Stomach (tissue), 19 donors: ENCODE measurements at places on chromosomes 12 and 14.

DNA sequence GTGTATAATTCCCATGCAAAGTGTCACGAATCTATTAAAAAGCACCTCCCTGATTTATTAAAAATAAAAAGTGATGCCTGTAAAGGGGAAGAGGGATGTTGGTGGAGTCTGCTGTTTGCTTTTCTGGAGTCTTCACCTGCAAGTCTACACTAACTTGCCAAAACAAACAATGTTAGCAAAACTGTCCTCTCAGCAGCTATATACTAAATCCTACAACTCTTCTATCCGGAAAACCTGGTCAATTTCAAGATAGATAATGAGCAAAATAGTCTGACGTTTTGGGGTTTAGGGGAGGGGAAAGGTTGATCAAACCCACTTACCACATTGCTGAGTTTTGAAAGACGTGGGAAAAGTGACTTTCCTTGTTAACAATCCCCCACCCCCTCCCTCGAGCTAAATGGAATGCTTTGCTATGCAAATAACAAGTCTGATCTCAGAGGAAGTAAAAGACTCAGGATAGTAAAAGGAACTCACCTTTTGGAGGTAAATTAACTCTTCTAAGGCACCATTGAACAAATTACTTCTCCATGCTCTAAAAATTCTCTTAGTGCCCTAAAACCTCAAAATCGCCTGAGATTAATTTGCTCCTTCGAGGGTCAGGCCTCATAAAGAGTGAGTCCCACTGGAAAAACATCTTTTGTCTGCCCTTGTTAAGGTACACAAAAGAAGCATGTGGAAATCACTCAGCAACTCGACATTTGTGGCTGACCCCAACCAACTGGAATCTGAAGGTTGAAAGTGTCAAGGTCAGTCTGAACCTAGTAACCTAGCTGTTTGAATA, 13.5 kb downstream of the BMP4 start:
- DNase-seq: no peak

DNA sequence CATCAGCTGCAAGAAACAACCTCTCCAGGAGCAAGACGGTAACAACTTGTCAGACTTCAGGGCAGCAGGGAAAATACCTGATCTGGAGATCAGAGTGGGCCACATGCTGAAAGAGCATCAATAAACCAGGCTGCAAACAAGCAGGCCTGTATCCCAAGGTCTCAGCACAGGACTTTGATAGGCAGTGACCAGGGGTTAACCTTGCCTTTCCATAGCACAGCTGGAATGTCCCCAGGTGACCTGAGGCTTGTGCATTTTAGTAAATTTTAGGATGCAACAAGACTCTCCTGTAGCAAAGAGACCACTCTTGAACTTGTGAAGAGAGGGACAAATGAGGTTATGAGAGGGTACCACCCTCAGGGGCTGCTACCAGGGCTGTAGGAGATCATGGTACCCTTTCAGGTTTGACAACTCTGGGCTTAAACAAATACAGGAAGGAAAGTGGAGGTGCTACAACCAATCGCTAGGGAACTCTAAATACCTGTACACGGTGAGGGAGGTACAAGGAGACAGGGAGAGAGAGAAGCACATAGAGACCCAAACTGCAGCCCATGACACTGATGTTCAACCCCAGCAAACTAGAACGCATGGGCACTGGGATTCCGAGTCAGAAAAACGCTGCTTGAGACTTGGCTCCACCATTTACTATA, 95.4 kb upstream of the EVL start:
- DNase-seq: peak; percentile 36

GRCh38 chr14:34671716-34672115, 41.8 kb upstream of the SNX6 start:
- no peak for DNase-seq

DNA sequence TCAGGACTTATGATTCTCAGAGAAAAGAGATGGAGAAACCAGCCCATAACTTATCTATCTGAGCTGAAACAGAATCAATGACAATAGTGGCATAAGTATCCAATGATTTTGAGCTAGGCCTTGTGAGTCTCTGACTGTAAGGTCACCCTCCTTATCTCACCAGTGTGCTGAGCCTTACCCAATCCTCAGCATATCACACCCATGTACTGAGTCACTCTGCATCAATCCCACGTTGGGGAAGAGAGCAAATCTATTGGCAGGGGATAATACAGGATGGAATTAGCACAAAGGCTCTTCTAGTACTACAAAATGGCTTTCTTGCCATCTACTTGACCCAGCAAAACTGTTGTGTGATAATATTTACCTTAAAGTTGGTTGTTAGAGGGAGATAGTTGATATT, 997.8 kb downstream of the NRXN3 start:
- DNase-seq: no peak

DNA sequence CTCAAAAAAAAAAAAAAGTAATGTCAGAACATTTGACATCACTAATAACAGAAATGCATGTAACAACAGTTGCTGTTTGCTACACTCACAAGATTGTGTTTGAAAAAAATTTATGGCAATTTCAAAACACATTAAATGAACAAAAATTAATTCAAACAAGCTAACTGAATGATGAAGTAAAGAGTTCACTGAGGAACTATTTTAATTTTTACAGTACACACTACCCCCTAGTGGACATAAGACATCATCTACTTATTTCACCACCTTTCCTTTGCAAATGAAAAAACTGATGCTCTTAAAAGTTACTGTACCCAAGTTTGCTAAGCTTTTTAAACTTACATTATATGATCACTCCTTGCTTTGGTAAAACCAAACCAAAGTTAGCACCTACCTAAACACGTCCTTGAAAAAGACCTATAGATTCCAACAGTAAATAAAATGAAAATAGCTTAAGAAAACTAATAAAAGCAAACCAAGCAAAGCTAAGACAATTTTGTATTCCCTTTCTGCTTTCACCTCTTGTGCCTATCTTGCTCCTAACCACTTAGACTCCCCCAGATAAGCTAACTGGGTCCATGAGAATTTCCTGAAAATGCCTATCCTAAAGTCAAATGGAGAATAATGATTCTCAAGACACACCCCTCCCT, 22.2 kb downstream of the UBE2N start:
- peak; percentile 77 for DNase-seq

- peak; percentile 53 for DNase-seq
Observed at GRCh38 chr12:116138364-116138763, 139.1 kb downstream of the MED13L start.

DNA sequence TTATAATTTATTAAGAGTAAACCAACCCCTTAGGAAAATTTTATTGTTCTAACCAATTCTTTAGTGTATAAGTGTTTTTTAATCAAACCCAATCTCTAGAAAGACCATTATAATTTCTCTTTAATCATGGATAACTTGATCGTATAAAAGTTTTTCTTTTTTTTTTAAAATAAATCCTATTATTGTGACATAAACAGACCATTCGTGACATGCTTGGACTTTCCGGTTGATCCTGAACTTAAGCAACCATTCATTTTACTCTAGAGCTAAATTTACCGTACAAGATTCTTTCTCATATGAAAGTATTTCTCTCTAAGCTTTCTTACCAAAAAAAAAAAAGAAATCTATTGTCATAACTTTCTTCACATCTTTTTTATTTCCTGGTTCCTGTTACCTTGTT, 32.6 kb upstream of the SLC38A4 start:
- DNase-seq: no peak

- no peak for DNase-seq
Observed at GRCh38 chr12:54421175-54421878, 2.3 kb upstream of the ITGA5 start.

DNA sequence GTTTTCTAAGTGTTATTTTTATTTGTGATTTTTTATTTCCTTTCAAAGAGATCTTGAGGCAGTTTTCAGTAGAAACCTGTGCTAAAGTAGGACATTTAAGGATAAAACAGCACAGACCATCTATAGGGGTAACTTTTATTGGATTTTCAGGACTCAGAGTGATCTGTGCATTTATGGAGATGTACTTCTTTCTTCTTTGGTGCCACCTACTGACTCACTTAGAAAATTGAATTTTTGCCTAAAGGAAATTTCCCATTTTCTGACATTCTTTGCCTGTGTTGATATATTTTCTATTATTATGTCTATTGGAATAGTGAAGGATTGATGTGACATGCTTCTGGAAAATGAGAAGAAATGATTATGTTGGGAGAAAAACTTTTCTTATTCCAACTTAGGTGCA, 113.0 kb downstream of the UNC79 start:
- peak; percentile 24 for DNase-seq

- no peak for DNase-seq
Observed at GRCh38 chr12:25472453-25472852, 80.6 kb downstream of the LMNTD1 start.

DNA sequence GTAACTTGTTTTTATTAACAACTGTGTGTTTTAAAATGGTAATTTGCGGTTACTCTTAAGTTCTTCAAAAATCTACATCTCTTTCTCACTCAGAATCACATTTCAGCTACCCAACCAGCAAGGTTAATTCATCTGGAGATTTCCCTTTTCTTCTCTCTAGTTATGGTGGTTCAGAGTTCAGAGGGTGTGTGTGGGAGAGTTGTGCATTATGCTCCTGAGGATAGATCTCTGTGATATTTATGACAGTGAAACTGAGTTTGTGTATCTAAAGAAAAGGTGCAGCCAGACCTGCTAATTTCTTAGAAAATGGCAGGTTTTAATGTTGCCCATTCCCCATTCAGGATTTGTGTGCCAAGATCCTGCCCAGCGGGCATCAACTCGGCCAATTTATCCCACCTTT, 73.8 kb downstream of the TTLL5 start:
- no peak for DNase-seq

DNA sequence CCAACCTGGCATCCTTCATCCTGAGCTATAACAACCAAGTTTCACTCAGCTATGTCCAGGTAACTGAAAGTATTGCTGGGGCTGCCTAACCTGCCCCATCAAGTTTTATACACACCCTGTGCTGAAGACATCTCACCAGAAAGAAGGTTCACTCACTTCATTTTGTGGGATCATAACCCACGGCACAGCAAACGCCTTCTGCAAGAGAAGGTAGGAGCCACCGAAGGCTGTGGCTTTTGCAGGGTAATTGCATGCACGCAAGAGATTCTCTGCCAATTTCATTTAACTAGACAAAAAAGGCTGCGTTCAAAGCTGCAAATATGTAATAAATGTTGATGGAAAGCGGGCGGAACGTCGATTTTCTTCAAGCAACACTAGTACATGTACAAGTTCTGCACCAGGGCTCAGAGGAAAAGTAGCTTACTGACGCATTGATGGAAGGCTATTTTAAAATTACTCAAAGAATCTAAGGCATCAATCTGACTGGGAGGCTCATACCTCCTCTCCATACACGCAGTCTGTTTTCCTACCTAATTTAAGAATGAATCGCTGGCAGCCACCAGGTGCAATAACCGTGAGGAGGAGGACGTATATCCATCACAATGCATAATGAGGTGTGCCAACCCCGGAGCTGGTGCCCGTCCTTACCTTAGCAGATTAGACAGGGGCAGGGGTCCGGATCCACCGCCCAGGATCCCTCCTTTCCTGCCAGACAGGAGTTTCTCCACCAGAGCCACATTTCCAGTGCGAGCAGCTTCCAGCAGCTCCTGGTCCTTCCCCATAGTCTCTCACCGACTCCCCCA, 1.1 kb downstream of the ANKS1B start:
- no peak for DNase-seq

- no peak for DNase-seq
Observed at GRCh38 chr12:94970560-94970959, 32.9 kb downstream of the NDUFA12 start.

DNA sequence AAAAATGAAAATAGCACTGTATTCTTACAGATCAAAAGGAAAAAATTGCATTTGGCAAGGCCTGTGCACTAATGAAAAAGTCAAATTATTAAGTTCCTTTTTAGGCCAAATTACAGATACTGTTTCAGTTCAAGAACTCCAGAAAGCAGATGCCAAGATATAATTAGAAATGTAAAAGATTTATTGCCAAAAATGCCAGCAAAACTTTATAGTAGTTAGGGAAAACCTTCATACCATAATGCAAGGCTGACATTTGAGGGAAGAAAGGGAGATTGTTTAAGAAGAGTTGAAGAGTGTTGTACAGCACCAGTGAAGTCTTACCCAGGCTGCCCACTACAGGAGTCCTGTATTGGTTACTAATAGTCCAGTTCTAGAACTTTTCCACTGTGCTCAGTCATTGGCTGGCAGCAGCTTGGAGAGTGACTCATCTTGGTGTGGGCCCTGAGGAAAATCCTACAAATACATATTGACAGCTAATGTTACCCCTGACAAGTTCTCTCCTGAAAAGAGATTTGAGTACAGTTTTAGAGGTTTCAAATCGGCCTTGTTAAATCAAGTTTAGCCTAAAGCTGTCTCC, 600.4 kb downstream of the C12orf50 start:
- no peak for DNase-seq

DNA sequence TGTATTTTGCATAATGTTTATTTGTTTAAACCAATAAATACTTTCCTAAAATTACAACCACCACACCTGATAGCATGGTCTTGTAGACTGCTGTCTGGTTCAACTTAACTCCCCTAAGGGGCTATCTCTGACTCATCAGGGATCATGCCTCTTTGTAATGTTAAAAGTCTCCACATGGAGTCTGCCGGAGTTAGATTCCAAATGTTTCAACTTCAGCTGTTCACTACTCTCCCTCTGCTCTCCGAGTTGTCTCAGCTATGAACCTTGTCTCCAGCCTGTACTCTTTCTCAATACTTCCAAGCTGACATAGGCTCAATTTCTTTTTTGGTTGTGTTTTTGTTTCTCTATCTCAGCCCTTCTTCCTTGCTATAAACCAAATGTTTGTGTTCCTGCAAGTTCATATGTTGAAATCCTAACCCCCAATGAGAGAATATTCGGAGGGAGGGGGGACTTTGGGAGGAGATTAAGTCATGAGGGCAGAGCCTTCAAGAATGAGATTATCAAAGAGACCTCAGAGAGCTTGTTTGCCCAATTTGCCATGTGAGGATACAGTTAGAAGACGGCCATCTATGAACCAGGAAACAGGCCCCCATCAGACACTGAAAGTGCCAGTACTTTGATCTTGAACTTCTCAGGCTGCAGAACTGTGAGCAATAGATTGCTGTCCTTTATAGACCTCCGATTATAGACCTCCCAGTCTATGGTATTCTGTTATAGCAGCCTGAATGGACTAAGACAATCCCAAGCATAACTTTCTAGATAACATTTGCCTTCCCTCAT, 858.2 kb downstream of the VRK1 start:
- DNase-seq: no peak

GRCh38 chr12:857611-858010, 91.9 kb downstream of the RAD52 start:
- no peak for DNase-seq

GRCh38 chr14:31380106-31380505, 40.2 kb downstream of the HEATR5A start:
- DNase-seq: no peak

DNA sequence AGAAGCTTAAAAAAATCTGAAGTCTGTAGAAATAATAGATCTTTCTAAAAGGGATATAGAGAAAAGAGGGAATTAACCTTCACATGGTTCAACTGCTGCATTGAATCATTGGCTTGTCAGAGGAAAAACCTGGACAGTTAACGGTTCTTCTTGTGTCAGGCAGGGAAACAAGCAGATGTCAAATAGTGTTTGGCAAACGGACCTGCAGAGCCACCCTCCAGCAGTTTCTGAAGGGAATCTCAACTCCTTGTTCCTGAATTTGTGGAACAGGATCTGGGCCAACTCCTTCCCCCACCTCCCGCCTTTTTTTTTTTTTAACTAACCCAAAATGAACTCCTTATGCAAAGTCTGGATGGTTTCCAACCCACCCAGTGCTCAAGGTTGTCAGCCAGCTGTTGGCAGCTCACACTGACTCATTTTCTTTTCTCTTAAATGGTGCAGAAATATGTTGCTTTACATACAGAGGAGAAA, 187.3 kb downstream of the CAND1 start:
- no peak for DNase-seq

GRCh38 chr12:48189331-48190125, 6.1 kb downstream of the CCDC184 start:
- DNase-seq: peak; percentile 90

GRCh38 chr12:56282030-56282429, 15.3 kb downstream of the COQ10A start:
- DNase-seq: no peak
